Fibroblast of skin of back (primary cell): ENCODE measurements at places on chromosomes 7 and 10.

DNA sequence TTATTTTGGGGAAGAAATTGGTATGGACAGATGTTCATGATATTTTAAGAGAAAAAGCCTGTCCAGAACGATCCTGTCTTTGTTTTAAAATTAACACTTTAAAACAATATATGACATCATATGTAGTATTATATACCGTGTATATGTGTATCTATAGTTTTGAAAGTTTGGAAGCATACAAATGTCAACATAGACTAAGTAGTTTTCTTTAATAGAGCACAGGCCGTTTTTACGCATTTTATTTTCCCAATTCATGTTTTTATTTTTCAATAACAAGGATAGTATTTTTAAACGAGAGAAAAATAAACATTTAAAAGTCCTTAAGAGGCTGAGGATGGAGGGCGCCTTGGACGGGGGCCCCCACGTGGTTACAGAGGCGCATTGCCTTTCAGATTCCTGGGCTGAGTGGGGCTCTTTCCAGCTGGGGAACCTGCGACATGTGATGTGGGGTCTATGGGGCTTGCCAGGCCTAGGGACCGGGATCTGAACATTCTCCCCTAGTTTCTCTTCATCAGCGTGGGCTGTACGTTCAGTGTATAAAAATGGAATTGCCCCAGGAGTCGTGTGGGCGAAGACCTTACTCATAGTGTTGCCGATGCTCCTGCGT lies 127.8 kb upstream of the ZNF746 start:
- peak; percentile 67 for DNase-seq

- peak; percentile 81 for DNase-seq
Observed at GRCh38 chr7:115340828-115341227, 418.9 kb downstream of the MDFIC start.

GRCh38 chr7:34844406-34844805 lies 186.4 kb downstream of the NPSR1 start:
- no peak for DNase-seq

GRCh38 chr10:88207121-88207546 lies 343.7 kb downstream of the PTEN start:
- no peak for DNase-seq

DNA sequence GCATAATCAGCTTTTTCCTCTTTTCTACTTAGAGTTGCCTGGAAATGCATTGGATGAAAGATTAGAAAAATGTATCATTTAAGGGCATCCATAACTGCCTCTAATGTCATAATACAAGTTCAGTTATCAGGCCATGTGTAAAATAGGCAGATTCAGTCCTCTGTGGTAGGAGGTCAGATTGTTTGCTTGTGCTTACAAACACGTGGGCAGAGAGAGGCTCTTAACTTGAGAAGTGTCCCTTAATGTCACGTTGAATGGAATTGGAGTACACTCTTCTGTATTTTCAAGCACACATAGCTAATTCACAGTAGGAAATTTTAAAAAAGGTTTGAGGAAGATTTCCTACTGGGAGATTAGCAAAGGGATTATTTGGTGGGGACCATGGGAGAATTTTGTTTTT lies 359.8 kb upstream of the MTPN start:
- DNase-seq: no peak

DNA sequence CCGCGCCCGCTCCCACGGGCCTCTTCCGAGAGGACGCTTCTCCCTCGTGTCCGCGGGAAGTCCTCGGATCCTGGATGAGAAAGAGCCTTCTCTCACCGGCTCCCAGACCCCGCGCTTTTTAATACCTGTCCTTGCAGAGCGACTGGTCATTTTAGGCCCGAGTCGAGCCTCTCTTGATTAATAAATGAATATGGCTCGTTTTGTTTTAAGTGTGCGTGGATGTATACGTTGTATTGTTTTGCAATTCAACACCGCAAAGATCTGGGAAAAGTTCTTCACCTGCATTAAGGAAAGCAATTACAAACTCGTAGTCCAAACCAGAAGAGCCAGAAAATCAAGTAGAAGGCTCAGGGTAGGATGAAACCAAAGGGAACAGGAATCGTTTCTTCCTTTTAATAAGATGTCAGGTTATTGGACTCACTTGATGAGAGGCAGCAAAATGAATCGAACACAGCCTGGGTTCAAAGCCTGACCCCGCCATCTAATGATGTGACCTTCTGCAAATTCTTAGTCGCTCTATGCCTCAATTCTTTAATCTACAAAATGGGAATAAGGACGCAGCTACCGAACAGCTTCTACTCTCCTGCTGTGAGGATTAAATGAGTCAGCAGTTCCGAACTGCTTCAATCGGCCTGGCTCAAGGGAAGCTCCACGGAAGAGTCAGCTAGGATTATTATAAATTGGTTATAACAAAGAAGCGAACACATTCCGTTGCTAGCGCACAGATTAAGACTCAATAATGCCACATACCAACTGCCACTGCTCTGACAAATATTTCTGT lies 277.8 kb upstream of the NEBL start:
- DNase-seq: peak; percentile 8

- no peak for DNase-seq
Observed at GRCh38 chr10:66981361-66982052, 55.7 kb downstream of the LRRTM3 start.

GRCh38 chr10:43706166-43706565 lies 57.5 kb upstream of the ZNF32 start:
- DNase-seq: no peak

DNA sequence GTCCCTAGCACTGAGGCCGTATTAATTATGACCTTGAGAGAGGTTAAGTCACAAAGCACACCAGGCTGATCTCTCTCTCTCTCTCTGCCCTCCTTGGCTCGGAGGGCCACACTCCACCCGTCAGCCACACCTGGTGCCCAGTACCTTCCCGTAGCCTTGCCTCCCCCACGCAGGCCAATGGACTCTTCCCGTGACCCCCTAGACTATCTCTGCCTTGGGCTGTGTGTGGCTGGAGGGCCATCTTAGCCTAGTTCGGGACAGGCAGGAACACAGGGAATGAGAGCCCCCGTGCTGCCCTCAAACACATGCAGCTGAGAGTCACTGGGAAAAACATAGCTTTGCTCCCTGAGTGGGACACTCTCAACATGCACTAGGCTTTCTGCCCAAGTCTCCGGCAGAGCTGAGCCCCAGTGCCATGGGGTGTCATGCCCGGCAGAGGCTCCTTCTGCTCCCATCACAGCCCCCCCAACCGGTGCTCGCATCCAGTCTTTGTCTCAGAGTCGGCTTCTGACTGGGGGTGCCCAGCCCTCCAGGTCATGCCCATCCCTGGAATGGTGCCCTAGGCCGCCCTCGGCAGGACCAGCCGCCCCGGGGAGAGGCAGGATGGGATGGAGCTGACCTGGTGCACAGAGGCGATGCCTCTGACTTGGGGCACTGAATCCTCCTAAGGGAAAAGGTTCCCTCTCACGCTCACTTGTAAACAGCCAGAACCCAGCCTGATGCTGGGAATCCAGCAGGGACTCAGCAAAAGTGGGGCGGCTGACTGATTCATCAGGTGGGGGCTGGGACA lies 63.0 kb downstream of the TCERG1L start:
- no peak for DNase-seq

- peak; percentile 86 for DNase-seq
Observed at GRCh38 chr10:114577133-114577532, 80.9 kb downstream of the ABLIM1 start.

- DNase-seq: no peak
Observed at GRCh38 chr10:132107949-132108877, 42.5 kb downstream of the JAKMIP3 start.

GRCh38 chr10:128156999-128157755 lies 31.0 kb upstream of the MKI67 start:
- DNase-seq: no peak

GRCh38 chr10:106941297-106942034 lies 223.0 kb downstream of the SORCS1 start:
- DNase-seq: no peak

DNA sequence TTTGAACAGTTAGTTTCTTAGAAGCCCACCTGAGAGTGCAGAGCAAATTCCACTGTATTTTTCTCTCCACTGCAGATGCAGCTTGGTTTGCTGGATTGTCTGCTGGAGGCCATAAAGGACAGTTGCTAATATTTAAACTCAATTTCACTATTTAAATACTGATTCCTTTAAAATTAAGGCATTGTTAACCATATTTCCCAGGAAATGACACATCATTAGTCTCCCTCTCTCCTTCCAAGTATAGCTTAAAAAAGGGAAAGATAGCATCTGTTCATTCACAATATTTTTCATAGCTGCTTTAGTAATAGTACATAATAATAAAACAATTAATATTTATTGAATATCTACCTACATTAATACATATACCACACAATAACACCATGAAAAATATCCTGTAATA lies 252.9 kb downstream of the HGF start:
- DNase-seq: peak; percentile 9

DNA sequence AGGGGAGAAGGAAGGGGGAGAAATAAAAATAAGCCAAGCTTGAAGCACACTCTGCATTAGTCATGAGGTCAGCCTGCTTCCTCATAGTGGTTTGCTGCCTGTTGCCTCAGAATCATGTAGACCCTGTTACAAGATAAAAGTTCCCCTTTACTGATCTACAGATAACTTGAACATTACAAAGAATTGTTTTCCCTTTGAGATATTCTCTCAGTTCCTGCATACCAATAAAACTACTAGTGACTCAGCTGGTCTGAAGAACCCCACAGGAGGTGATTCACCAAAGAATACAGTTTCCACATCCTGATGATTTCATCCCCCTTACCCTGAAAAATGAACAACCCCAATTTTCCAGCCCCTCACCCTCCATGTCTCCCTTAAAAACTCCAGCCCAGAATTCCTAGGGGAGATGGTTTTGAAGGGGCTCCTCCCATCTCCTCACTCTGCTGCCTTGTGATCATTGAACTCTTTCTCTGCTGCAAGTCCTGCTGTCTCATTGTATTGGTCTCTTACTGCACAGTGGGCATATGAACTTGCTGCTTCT lies 31.5 kb upstream of the NRP1 start:
- DNase-seq: peak; percentile 96

GRCh38 chr10:70652761-70653657 lies 19.3 kb upstream of the ADAMTS14 start:
- DNase-seq: peak; percentile 99

GRCh38 chr7:67625257-67625737 lies 628.7 kb downstream of the TYW1 start:
- DNase-seq: peak; percentile 76

GRCh38 chr10:74282848-74283210 lies 131.8 kb downstream of the ADK start:
- peak; percentile 62 for DNase-seq

GRCh38 chr10:120121768-120122167 lies 229.2 kb downstream of the SEC23IP start:
- no peak for DNase-seq

DNA sequence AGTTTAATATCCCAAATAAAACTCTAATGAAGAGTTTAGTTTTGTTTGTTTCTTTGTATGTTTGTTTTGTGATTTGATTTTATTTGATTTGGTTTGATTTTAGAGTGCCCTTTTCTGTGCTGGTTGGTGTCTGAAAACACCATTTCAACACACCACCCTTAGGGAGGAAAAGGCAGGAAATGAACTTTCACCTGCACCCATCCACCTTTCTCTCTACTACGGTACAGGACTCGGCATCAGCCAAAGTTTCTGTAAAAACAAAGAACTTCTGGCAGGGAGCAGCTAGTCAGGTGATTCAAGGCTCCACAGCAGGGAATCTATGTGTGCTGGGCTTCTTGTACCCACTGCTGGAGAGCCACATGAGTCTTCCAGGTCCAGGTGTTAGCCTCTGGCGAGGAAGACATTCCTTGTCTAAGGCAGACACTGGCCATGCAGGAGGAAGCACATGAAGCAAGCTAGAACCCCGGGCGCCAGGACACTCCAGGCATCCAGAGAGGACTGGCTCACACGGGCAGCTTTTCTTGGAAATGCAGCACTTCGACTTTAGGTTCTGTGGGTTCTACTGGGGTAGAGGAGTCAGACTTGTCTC lies 22.1 kb upstream of the STK17A start:
- no peak for DNase-seq

GRCh38 chr7:10655031-10655430 lies 318.6 kb upstream of the PHF14 start:
- DNase-seq: no peak

DNA sequence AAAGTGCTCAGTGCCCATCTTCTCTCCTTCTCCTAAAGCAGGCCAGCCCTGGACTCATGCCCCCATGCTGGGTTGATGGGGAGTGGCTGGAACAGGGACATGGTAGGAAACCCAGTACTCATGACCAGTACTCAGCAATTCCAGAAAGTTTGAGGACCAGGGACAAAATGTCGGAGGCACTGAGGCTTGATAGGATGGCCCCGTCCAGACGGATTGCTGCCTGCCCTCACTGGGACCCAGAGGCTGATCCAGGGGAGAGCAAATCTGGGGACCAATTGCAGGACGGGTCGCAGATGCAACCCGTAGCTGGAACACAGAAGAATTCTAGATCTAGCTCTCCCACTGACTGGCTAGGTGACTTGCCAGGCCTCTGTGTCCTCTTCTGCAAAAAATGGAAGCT lies 5.1 kb downstream of the ZCCHC24 start:
- DNase-seq: no peak

DNA sequence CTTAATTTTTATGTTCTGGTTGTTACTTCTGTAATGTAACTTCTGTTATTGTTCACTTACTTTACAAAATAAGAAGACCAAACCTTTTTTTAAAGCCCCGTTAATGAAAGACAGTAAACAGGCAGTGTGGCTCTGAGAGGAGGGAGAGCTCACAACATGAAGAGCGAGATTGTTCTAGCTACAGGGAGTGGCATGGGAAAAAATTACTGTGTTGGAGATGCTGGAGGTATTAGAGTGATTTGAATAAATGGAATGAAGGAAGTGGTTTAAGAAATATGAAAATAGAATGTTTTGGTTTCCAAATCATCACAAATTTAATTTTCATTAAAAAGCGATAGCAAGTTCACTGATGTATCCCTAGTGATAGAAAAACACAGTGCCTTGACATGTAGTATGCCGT lies 31.8 kb downstream of the REEP3 start:
- DNase-seq: peak; percentile 97

GRCh38 chr7:159094023-159094740 lies 50.5 kb downstream of the VIPR2 start:
- DNase-seq: no peak

DNA sequence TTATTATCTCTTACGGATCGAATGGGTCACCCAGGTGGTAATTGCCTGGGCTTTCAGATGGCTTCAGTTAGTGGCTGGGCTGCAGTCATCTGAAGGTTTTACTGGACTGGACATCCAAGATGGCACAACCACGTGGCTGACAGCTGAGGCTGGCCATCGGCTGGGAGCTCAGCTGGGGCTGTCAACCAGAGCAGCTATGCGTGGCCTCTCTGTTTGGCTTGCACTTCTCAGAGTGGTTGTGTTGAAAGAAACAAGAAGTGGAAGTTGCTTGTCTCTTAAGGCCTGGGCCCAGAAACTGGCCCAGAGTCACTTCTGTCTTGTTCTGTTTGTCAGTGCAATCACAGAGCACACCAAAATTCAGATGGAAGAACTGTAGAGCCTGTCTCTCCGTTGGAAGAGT lies 5.7 kb upstream of the GDI2 start:
- DNase-seq: no peak
